ENCODE measurements at places on chromosomes 16 and 17.

DNA sequence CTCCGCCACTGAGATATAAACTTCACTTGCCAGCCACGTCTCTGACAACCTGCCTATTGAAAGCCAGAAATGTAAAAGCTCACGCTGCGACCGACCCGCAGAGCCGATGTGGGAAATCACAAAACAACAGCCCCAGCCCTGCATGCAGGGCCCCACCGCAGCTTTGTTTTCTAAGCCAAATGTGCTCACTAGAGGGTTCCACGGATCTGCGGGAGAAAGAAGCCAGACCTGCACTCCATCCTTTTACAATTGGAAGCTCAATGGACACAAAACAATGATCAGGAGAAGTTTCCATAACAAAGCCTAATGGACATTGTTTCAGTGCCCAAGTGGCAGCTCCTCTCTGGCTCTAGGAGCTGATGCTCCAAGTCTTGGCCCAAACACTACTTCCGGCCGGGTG lies 33.1 kb downstream of the WIPI1 start:
- DNase-seq, result no peak

- DNase-seq, result no peak
Measured at GRCh38 chr16:23934610-23935236, 98.9 kb downstream of the PRKCB start.

DNA sequence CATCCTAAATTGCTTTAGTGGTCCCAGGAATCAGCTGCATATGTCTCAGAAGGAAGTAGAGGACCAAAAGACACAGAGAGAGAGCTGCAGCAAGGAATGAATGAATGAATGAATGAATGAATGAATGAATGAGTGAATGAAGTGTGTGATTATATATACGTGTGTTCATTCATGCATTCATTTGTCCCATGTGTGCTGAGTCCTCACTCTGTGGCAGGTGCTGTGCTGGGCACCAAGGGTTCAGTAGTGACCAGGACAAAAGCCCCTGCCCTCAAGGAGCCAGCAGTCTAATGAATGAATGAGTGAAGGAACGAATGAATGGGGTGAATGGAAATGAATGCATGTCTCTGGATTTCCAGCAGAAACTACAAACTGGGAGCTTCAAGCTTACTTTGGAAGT lies 9.4 kb downstream of the CNGB1 start:
- no peak for DNase-seq

DNA sequence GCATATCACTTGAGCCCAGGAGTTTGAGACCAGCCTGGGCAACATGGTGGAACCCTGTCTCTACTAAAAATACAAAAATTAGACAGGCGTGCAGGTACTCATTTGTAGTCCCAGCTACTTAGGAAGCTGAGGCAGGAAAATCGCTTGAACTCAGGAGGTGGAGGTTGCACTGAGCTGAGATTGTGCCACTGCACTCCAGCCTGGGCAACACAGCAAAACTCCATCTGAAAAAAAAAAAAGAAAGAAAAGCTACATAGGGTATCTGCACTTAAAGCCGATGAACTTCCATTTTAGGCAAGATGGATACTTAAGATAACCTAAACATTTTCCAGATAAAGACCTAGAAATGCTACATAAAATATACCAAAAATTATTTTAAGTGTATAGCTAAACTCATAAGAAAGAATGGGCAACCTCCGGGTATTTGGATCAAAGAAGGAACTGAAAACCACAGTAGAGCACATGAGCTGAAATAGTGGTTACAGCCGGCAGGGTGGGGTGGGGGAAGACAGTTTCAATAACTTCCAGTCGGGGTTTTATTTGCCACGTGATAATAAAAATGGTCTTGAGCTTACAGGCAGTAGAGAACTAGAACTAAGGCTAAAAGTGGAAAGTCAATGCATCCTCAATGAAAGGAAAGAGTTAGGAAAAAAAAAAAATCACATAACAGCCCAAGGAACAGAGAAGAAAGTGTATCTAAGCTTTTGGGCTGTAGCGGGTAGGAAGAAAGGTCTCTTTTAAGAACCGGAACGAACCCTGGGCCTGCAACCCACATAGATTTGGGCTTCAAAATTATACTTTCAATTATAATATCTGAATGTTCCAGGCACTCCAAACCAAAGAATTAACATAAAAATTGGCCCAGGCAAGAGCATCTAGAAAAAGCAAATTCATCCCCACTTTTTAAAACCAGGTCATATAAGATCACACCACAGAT lies 53.1 kb downstream of the CFDP1 start:
- no peak for DNase-seq

All from cerebellar nuclear complex (tissue), 1 donor.